ENCODE measurements at places on chromosomes 11 and 22.

- DNase-seq = peak; percentile 50
Measured at GRCh38 chr22:38724926-38725571, 19.3 kb downstream of the GTPBP1 start.

DNA sequence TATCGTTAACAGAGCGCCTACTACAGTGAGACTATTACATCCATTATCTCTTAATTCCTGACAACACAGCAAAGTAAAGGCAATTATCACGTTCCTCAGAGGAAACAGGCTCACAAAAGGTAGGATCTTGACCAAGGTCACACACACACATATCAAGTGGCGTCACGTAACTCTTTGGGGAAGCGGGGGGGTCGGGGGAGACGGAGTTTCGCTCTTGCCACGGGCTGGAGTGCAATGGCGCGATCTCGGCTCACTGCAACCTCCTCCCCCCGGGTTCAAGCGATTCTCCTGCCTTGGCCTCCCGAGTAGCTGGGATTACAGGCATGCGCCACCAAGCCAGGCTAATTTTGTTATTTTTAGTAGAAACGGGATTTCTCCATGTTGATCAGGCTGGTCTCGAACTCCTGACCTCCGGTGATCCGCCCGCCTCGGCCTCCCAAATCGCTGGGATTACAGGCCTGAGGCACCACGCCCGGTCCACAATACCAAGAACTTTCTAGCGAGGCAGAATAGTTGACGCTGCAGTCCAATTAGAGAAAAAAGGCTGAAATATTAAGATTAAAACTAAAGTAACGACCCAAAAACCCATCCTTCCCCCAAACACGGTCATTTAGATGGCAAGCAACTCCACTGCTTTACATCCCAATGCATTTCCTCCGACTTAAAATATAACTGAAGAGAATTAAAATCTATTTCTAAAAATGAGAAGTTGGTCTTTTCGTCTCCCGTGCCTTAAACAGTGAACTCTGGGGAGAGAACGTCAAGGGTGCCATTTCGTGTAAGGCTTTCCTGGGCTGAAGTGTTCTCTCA is 1.2 kb downstream of the DDX17 start:
- peak; percentile 74 for DNase-seq

DNA sequence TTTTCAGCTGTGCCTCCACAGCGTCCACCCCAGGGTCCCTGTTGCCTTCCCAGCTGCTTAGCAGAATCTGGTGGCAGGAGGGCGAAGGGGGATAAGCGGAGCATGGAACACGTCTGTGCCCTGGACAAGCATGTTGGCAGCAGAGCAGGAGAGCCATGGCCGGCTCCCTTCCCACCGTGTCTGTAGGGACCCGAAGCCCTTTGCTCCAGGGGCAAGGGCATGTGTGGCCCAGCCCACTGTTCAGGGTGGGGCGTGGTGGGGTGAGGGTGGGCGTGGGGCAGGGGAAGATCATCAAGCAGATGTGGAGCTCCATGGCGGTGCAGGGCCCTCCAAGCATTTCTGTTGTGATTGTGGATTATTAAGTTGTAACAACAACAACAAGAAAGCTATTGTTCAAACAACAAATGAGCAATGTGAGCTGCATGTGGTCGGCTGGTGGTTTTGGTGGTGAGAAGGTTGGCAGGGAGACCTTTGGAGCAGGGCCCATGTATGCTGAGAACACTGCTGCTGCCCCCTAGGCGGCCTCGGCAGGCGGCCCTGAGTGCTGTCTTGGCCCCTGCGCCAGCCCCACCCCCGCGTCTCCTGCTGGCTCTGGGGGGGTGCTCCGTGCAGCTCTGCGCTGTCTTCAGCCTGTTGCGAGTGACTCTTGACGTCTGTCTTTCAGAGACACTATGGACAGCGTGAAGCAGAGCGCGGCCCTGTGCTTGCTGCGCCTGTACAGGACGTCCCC is 50.9 kb downstream of the AP2A2 start:
- DNase-seq = peak; percentile 31

GRCh38 chr11:130808541-130808940 is 107.7 kb downstream of the SNX19 start:
- DNase-seq = no peak

GRCh38 chr22:47121791-47122190 is 359.3 kb downstream of the TBC1D22A start:
- DNase-seq = no peak

DNA sequence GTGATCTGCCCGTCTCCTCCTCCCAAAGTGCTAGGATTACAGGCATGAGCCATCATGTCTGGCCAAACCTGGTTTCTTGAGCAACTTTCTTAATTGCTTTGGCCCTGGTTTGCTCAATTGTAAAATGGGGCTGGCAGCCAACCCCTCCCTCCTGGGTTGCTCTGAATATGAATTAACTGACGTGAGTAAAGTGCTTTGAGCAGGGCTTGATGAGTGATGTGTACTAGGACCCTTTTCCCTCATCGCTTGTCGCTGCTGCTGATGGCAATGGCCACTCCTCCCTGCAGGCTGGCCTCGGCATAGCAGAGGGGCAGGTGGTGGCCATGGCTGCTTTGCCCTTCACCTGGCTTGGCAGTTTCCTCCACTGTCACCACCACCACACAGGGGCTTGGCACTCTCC is 41.5 kb downstream of the RNF141 start:
- DNase-seq = no peak

DNA sequence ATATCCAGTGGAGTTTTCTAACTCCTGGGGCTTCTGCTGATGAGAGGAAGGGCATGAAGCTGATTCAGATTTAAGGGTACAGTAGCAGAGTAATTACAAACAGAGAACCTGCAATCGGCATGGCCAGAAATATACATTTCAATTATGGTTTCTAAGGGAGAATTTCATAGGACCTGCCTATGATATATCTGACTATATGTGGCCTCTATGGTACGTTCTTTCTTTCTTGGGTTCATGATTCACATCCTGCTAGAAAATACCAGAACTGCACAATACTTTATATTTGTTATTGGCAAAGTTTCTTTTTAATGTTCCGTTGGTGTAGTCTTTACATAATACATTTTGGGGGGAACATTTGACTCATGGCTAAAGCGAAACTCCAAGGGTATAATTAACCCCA is 63.1 kb upstream of the TTC12 start:
- DNase-seq = no peak

DNA sequence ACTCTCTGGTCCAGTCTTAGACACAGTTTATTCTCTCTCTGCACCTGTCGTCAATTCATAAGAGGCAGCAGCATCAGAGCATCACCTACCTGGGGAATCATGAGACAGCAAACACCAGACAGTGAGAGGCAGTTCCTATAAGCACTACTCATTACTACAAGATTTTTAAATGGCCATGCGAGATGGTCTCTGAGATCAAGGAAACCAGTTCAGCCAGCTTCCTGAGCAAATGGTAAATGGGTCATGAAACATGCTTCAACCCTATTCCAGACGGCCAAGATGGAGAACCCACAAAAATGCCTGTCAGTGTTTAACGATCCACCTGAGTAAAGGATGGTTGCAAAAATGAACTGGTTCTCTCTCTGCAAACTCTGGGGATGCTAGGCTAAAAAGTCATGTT is 52.9 kb downstream of the SYTL2 start:
- DNase-seq = no peak

- peak; percentile 22 for DNase-seq
Measured at GRCh38 chr11:128513915-128514681, 73.3 kb downstream of the ETS1 start.

GRCh38 chr22:37809672-37810333 is 2.1 kb downstream of the GCAT start:
- no peak for DNase-seq

DNA sequence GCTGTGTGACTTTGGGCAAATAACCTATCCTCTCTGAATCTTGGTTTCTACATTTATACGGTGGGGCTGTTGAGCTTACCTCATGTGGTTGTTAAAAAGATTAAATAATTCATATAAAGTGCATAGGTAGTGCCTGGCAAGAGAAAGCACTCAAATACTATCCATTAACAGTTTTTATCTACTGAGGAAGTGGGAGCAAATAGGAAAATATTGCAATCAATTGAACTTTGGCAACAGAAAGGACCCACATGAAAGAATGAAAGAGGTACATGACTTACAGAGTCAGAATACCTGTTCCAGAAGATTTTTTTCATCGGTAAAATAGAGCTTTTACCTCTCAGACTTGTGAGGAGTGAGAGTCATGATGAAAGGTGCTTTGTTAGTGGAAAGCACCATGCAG is 6.3 kb upstream of the PPP2R1B start:
- DNase-seq = no peak

DNA sequence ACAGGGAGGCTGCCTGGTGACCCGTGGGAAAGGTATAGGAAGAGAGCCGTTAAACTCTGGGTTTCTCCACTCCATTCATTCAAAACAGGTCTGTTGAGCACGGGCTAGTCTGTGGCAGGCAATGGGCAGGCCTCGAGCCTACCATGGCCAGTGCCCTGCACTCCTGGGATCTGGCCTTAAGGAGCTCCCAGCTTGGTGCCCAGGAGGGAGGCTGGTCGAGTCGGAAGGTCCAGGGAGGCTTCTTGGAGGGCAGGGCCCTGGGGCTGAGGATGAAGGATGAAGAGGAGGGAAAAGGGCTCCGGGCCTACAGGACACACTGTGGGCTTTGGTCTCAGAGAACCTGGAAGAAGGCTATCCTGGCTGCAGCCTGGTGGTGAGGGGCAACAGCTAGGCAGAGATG is 41.9 kb upstream of the MN1 start:
- no peak for DNase-seq

GRCh38 chr22:38317122-38317994 is at the start of gene CSNK1E:
Gene CSNK1E (minus strand): TSS chr22:38317433. CDS start chr22:38314157, 3,276 bp downstream.
- peak; percentile 76 for DNase-seq

DNA sequence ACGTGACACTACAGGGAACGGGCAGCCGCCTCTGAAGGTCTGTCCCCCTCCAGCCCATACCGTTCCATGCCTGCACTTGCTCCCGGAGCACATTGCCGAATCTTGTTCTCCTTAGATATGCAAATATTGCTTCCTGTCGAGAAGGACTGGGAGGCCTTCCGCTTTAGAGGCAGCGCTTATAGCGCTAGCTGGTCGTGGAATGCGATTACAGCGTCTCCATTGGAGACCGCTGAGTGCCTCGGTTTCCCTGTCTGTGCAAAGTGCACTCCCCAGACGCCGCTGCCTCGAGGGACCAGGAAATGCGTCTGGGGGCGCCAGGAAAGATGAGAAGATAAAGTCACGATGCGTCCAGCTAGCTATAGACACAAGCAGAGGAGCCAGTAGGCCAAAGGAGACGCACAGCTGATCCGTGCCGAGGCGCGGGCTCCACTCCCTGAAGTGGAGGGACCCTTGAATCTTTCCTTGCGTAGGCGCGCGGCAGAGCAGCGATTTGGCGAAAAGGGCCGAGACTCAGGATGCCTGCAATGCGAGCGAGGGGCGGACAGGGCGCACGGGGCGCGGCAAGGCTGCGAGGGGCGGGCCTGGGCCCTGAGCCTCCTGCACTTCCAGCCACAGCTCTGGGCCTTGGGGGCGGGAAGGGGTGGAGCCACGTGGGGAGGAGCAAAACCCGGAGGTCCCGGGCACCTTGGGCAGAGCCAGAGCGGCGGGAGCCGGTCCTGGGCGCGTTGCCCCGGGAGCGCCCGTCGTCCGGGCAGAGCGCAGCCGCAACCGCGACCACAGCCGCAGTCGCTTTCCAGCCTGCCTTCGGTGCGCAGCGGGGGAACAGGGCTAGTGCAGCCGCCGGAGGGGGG is at the start of gene RASSF10:
Gene RASSF10 (plus strand): TSS at position 692 of the 851 bp plus-strand sequence. CDS start 261 bp downstream, outside the sequence.
- peak; percentile 23 for DNase-seq

GRCh38 chr11:119509969-119510401 is 87.0 kb upstream of the THY1 start:
- DNase-seq = peak; percentile 61

- DNase-seq = no peak
Measured at GRCh38 chr11:15217416-15217815, 102.7 kb downstream of the INSC start.

GRCh38 chr11:113435190-113435968 is 39.8 kb downstream of the DRD2 start:
- DNase-seq = no peak

GRCh38 chr22:37016134-37016910 is 2.9 kb downstream of the TST start:
- DNase-seq = no peak

DNA sequence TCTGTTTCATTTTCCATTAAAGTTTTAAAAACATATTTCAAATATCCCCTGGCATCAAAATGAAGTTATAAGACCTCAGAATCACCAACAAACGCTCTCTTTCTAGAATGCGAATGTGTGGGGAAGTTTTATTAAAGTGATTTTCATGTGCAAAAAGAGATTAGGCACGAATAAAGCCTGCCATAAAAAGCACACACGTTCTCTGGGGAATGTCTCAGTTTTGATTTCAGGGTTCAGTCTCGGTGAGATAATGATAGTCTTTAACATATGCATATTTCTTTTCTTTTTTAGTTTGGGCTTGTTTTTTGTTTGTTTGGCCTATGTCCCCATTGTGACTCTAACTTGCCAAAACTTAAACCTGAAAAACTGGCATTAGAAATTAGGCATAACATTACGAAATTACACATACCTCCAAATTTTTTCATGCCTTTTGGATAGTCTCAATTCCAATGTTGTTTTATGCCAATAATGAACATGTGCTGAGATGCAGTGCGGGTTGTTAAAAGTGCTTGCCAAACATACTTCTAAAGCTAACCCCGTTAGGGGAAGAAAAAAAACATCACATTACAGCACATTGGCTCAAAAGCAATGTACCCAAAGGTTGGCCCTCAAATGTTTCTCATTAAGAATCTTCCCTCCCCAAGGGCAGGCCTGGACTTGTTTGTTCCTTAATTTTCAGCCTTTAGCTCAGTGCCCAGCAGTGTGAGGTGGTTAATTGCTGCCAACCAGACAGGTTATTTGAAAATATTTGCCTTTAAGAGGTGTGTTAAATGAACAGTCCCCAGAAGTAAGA is 33.2 kb upstream of the FBLN1 start:
- DNase-seq = no peak

DNA sequence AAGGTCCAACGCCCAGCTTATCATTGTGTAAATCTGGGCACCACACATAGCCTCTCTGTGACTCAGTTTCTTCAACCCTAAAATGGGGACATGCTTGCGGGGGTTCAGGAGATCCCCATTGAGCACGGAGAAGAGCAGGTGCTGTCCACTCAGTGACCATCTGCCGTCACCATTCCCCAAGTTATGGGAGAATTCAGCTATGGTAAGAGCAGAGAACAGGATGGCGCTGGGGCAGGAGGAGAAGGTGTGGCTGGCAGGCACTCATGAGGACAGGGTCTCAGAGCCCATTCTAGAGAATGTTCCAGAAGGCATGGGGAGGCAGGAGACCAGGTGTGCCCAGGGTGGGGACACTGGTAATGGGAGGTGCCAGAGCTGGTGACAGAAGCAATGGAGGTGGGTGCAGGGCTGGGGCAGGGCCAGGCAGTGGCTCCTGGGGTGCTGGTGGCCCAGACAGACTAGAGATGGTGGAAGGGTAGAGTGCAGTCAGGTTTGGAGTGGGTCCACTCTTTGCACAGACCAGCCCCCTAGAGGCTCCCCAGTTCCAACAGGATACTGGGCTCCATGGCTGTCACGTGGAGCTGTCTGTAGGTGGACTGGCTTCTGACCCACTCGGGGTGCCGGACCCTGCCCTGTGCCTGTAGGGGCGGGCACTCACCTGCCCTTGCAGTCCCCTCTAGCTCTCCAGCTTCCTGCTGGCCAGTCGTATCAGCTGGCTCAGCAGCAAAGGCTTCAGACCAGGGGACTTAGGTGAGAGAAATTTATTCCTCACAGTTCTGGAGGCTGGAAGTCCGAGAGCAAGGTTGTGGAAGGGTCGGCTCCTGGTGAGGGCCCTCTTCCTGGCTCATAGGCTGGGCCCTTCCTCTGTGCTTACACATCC is 84.7 kb downstream of the CDKN1C start:
- DNase-seq = no peak

- no peak for DNase-seq
Measured at GRCh38 chr22:21855676-21856075, 11.8 kb downstream of the MAPK1 start.

- DNase-seq = no peak
Measured at GRCh38 chr11:1303973-1304372, 5.5 kb downstream of the TOLLIP start.
